ENCODE measurements at places on chromosomes 12 and 14.

GRCh38 chr12:113021500-113021899, 35.0 kb upstream of the DTX1 start:
- DNase-seq, result no peak

DNA sequence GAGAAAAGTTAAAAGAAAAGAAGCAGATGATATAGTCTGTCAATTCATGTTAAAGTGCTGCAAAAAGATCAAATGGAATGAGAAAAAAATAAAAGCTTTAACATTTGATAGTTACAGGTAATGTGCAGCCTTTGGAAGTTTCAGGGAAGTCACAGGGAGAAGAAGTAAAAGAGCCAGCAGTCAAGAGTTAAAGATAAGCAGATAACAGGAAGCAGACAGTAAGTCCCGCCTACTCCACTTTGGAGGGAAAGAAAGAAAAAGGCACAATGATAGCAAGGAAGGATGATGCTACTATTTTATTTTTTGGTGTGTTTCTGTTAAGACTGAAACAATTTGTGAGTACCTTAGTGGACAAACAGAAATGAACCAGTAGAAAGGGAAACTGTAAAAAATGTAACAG, 111.1 kb upstream of the KRR1 start:
- DNase-seq, result no peak

DNA sequence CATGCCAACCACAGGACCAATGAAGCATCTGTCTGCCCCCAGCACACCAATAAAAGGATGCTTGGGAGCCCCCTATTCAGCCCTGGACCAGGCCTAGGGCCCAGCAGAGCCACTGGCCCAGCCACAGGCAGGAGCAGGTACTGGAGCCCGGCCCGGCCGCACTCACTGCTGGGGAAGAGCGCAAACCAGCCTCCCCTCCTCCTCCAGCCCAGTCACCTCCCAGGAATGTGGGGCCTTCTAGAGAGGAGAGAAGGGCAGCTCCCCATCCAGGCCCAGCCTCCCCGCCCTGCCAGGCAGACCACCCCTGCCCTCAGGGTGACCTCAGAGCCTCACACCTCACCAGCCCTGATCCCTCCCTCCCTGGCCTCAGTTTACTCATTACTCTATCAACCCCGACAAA, 56.2 kb downstream of the CCNK start:
- DNase-seq, result no peak

GRCh38 chr12:67881565-67881964, 107.7 kb upstream of the IFNG-AS1 start:
- no peak for DNase-seq

GRCh38 chr14:99430491-99430890, 50.2 kb downstream of the SETD3 start:
- DNase-seq, result no peak

DNA sequence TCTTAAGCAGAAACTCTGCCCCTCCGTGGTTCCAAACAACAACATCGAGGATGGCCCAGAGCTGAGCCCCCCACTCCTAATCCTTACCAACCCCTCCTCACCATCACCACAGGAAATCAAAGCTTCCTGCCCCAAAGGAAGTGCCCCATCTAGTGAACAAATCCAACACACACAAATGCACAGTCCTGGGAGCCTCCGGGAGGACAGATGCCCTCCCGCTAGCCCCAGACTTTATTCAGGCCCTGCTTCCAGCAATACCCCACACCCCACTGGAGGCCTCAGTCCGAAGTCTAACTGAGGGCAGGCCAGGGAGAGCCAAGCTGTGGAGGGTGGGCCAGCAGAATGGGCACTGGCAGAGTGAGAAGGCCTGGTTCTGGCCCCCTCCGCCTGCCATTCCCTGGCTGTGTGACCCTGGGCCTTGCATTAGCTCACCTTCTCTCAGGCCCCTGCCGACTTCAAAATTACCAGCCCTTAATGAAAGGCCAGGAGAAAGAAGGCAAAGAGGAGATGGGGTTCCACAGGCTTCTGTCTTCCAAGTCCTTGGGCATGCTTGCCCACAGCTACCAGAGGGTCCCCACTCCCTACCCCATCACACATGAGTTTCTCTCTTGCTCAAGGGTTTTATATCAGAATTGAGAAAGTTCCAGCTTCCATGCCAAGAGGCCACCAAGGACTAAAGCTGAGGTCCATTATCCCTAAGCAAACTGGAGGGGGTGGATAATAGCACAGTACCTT, 2.3 kb downstream of the HDAC7 start:
- DNase-seq, result no peak

DNA sequence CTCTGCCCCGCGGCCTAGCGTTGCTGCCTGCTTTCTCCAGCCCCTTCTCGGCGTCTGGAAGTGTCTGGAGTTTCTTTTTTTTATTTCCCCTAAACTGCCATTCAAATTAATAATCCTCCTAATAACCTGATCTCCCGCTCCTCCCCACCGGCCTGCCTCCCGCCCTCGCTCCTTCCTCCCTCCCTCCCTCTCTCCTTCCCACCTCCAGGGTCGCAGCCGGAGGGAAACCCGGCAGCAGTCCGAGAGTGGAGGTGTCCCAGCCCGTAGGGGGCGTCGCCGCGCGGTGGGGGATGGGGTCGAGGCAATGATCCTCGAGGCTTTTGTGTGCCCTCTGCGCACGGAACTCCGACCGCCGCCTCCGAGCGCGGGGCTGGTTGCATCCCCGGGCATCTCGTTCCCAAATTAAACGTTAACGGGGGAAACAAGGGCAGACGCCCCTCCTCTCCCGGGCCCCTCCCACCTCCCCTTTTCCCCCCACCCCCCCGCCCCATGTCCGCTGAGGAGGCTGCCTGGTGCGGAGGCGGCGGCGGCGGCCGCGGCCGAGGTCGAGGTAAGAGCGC, 1.0 kb upstream of the SOCS2 start:
- peak; percentile 40 for DNase-seq

- DNase-seq, result peak; percentile 6
Observed at GRCh38 chr12:123223241-123223668, 9.7 kb downstream of the MPHOSPH9 start.

GRCh38 chr12:90842477-90842876, 112.5 kb downstream of the CCER1 start:
- DNase-seq, result no peak

GRCh38 chr14:99879401-99880295, 86.4 kb downstream of the EML1 start:
- DNase-seq, result no peak

DNA sequence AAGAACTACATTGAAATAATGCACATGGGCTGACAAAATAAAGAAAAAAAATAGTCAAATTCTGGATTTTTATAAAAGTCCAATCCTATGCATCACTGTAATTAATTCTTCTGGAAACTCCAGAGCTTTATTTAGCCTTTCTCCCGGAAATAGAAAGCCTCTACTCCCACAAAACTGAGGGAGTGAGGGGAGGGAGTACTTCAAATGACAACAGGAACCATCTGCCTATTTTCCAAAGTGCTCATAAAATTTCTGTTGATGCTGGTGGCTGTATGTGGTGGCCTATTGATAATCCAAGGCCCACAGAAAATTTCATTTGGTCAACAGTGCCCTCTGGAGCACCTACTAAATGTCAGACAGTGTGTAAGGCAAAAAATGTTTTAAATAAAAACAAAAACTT, 64.6 kb downstream of the KIF21A start:
- DNase-seq, result no peak

GRCh38 chr14:23160924-23161522, 22.4 kb downstream of the SLC7A8 start:
- DNase-seq, result no peak

GRCh38 chr12:30457621-30458289, 237.9 kb downstream of the IPO8 start:
- no peak for DNase-seq

DNA sequence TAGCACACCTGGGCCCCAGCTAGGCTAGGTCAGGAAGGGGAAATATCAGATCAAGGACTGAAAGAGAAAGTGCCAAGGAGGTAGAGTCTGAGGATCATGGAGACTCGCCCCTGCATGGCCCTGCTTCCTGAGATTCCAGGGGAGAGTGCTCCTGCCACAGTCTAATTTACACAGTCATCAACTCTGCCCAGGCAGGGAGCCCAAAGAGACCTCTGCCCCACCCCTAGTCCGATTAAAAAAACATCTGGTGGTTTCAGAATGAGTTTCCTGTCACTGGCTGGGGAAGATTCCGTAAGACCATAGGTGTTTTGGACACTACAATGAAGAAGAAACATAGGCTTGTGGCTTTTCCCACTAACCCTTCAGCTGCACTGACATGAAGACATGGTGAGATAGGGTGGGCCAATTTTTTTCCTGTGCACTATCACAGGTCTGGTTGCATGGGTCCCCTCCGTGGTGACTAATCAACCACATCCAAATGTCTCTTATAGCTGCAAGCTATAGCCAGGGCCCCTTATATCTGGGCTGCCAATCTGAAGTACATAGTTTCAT, 31.5 kb upstream of the GZMB start:
- DNase-seq, result no peak

DNA sequence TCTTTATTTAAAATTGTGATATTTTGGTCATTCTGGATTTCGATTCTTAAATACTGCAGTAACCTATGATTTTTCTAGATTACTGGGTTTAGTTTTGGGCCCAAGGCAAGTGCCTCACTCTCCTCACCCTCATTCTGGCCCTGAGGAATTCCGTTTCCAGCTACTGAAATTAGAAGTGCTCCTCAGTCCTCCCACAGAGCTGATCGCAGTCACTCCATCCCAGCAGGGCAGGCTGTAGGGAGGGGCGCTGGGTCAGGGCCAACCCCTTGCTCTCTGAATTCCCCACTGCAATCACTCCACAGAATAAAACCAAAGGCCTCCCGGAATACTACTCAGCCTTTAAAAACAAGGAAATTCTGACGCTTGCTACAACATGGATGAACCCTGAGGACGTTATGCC, 66.5 kb upstream of the DIO3 start:
- no peak for DNase-seq

DNA sequence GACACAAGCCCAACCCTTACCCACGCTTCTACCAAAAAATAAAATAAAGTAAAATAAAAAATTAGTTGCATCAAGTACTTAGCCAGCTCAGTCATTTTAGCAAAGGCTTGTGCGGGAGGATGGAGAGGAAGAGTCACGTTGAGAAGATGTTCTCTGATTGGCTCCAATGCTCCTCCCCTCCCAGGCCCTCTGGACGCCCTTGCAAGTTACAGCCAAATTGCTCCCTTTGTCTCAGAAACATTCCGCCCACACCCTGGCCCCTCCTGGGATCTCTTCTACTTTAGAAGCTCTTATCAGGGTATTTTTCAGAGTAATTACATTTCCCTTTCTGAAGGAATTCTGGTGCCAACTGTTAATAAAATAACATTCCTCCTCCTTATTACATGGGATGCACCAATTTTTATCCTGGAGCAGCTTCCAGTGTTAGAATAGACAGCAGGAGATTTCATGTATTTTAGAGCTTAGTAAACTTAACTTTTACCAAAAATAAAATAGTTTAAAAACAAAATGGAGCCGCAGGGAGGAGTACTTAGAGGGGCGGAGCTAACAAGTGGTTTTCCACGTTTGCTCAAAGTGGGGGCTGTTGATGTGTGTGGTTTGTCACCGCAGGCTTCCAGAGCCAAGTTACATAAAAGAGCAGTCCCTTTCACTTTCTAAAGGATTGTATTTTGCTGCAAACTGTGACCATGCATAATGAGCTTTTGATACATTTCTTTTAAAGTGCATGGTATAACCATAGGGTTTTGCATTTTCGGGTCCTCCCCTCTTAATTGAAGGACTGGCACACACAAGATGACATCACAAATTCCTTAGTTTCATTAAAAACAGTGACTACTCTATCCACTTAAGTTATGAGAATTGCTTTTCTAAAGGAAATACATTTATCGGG, 71.7 kb upstream of the RAP1B start:
- DNase-seq, result no peak

DNA sequence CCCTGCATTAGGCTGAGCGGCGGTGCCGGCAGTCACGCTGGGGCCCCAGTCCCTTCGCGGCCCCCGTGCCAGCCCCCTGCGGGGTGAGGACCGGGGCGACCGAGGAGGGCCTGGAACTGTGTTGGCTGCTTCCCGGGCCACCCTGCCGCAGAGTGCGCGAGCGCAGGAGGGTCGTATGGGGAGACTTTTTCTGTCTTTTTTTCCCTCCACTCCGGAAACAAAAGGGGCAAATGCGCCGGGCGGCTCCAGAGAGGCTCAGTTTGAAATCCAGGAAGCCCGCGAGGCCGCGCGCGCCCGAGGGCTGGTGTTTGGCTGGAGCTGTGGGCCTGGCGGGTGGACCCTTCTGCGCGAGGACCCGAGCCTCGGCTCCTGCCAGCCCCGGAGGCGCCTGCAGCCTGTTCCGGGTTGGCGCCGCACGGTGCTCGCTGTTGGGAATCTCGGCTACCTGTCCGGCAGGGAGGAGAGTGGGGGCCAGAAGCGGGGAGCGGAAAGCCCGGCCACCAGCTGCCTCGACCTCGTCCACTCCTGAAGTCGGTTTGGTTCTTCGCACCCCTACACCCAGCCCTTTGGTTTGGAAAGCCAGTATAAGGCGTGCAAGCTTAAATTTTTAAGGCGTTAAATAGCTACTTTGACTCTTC, 638 bp downstream of the PLEKHG3 start:
- DNase-seq, result no peak

GRCh38 chr12:122099280-122099749, 20.8 kb downstream of the MLXIP start:
- DNase-seq, result no peak

GRCh38 chr14:91400696-91401095, 16.9 kb downstream of the CCDC88C start:
- DNase-seq, result no peak

DNA sequence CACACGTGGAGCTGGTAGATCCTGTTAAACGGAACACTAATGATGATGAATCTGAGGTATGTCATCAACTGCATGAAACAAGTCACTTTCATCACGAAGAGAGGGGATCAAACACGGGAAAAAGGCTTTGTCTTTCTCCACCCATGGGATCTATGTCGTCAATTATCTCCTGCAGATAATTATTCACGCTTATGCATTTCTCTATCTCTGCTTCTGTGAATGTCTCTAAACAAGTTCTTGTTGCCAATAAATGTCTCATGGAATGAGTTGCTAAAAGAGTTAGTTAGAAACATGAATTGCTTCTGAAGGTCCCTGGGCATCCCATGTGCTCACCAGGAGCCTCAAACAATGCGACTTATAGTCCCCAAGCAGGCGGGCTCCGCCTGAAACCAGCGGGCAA, 1228.2 kb upstream of the TMEM132C start:
- no peak for DNase-seq

GRCh38 chr14:87638196-87638595, 354.8 kb downstream of the GALC start:
- DNase-seq, result no peak

DNA sequence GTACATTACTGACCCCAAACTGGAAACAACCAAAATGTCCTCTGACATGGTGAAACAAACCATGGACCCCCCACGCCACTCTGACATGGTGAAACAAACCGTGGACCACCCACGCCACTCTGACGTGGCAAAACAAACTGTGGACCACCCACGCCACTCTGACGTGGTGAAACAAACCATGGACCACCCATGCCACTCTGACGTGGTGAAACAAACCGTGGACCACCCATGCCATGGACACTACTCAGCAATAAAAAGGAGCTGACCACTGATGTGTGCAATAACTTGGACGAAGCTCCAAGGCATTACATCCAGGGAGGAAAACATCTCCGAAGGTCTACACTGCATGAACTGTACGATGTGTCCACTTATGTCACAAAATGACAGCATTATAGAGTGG, 3.1 kb upstream of the GOLGA3 start:
- no peak for DNase-seq

- no peak for DNase-seq
Observed at GRCh38 chr12:27975222-27976136, 2.9 kb upstream of the PTHLH start.
